Right lobe of liver (tissue), 6 donors: ENCODE measurements at places on chromosomes 3 and 15. TPM values are rescaled to one million over a fixed set of nuclear protein-coding genes. Genes with fewer than 3 reads are reported as not detected.

GRCh38 chr3:149314807-149315578 is 18.4 kb downstream of the TM4SF18 start:
- DNase-seq = no peak

Gene TGM4
- not detected for total RNA-seq

Gene ABI3BP
- 1.5 TPM for total RNA-seq

DNA sequence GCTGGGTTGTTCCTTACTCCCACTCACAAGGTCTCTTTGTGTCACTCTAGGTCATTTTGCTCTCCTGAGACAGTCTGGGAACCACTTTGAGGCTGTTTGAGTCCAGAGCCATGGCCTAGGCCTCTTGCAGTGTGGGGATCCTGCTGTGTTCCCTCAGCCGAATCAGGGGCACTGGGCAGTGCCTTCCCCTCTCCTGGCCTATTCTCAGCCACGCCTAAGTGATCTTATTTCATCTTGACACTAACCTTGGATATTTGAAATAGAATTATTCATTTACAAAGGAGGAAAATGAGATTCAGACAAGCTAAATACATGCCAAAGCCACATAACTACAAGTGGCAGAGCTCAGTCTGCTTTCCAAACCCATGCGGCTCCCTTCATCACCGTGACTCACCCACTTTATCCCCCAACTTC is 557.2 kb upstream of the TBL1XR1 start:
- DNase-seq = no peak

Gene ADAM10
- total RNA-seq = 78.1 TPM

DNA sequence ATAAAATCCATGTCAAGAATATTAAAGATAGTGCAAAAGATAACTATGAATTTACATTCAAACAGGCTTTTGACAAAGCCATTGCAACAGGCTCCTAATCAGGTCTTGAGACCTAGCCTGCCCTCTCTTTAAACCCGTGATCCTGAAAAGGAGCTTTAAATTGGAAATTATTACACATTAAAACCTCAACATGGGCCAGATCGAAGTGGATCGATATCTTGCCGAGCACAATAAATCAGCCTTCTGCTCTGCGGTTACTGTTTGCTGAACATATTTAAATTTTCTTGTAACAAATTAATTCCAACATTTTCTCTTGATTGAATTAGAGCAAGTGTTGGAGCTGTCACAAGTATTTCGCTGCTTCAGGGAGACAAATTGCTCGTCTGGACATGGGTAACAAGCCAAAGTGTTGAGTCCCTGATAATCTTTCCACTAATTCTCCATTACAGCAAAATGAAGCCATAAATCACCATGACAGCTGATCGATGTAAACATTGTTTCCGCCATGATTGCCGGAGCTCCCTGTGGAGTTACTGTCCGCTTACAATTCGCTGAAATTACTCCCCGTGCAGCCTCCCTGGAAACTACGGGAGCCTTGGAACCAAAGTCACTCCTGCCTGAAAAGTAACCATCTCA is 47.6 kb downstream of the SHOX2 start:
- no peak for DNase-seq
